NCI-H524 (cell line): ENCODE measurements at places on chromosomes 2 and 18.
A peak's percentile ranks its signal among the peaks of the same experiment; 100 is the strongest.

DNA sequence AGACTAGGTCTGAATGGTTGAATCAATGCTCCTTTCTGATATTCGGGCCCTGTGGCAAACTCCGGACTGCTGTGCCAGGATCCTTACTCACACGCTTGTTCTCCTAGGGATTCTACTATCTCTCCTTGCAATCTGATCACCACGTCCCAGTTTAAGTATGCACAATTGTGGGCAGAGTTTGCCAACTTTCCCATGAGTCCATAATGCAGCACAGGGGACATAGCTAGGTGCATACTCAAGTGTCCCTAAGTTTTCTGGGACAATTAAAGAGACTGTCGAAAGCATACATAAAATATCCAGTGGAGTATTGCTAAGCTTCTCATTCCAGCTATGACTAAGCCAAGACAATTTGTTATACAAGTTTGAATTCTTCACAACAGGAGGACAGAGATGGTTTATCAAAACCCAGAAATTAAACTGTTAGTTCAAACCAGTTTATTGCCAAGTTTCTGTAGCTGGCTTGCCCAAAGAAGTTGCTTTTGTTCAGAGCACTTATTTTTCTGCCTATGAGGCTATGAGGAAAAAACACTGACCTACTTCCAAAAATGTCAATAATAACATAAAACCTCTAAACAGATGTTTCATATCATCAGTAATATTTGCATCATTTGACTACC lies 136.1 kb downstream of the EXOC6B start:
- no peak for DNase-seq

DNA sequence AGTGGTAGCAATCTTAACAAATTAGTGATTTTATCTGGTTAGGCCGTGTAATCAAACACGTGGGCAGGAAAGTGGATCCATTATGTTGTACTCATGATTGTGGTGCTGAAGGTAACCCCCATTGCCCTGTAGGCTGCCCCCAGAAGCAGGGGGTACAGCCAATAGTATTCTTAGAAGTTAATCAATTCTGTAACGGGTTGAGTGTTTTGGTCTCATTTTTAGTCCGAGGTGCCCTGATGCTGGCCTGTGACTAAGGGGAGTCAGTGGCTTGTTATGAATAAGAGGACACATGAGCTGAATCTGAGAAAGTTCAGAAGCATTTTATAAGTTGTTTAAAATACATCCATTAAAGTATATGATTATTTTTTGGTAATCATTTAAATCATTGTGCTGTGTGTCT lies 8.6 kb downstream of the EPAS1 start:
- no peak for DNase-seq

DNA sequence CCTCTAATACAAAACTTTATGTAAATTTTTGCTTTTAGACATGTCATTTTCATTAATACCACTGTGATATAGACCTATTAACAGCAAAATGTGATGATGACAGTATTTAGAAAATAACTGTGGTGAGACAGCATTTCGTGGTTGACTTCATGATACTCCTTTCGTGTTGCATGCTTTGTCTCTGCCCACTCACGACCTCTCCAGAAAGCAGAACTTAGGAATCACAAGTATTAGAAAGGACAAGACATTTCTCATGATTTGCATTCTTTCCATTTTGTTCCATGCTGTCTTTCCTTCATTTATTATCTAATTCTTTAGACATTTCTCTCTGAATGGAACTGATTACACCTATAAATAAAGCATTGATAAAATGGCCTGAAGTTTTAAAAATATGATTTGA lies 85.2 kb upstream of the POU3F3 start:
- no peak for DNase-seq

DNA sequence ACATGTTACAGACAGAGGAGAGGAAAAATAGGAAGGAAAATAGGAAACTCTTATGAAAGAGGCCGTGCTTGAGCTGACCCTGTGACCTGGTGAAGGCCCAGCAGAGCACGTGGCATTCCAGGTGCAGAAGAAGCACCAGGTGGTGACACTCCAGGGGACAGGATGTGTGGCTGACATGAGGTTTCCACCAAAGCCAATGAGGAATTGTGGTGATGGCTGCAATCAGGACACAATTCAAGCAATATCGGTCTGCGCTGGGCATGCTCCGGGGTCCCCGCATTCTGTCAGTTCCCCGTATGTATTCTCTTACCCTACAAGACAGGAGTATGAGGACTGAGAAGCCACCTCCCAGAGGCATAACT lies 504.2 kb downstream of the EIPR1 start:
- no peak for DNase-seq

DNA sequence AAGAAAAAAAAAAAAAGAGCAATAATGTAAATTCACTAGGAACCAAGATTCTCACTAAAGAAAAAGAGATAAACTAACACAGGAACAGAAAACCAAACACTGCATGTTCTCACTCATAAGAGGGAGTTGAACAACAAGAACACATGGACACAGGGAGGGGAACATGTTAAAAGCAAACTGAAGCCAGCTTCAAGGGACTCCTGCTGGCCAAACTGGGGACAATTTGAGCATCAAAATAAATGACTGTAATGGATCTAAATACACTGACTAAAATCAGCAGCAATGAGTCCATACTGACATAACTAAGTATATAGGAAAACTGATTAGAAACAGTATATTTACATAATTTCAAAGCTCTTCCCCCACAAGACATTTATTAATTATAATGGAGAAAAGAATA lies 73.0 kb downstream of the FARSB start:
- DNase-seq = peak; percentile 6

DNA sequence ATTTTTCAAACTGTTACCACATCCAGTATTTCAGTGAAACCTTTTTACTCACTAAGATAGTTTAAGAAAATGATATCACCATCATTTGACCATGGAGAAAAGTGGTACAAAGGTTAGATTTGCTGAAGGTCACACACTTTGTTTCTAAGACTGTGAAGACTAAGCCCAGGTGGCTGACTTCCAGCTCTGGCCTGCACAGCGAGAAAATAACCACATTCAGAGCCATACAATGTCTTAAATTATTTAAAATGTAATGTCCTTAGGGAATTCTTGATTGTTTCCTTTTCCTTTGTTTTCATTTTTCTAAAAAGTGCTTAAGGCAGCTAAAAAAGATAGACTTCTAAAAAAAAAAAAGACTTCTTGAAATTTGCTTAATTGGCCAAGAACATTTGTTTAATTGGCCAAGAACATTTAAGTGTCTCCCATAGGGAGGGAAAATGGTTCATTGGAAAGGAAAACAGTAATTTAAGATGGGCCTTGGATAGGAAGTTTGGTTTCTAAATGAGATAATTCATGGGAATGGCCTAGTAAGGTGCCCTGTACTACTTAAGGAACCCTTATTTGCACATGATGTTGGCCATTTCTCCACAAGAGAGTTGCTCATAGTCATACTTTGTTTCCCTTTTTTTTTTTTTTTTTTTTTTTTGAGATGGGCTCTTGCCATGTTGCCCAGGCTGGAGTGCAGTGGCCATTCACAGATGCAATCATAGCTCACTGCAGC lies 45.2 kb downstream of the CYP1B1 start:
- DNase-seq = no peak

GRCh38 chr2:105880637-105881036 lies 135.9 kb downstream of the NCK2 start:
- no peak for DNase-seq

DNA sequence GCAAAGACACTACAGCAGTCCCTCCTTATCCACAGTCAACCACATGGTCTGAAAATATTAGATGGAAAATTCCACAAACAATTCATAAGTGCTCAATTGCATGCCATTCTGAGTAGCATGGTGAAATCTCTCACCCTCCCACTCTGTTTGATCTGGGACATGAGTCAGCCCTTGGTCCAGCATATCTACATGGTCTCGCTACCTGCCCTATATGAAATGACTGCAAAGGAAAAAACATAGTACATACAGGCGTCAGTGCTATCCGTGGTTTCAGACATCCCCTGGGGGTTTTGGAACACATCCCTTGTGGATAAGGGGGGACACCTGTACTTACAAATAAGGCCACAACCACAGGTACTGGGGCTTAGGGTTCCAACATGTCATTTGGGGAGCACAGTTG lies 73.7 kb downstream of the CABLES1 start:
- no peak for DNase-seq

DNA sequence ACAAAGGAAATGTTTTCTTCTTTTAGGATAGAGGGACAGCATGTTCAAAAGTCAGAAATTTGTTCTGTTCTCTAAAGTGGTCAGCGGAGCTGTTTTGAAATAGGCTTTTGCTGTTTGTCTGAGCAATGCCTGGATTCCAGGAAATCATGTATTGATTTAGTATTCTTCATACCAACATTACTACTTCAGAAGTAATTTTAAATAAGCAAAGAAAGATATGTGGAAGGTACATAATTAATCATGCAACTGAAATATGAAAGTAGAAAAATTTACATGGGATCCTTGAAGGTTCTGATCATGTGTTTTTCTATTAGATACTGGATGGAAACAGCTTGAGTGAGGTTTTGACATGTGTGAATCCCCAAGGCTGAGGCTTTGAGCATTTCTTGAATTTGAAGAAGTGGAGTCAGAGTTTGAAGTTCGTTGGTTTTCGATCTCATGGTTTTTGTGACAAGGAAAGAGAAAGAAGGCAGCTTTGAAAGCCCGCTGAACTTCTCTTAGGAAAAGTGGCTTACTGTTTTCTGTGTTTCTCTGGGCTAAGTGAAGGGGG lies 220.0 kb downstream of the LDLRAD4 start:
- DNase-seq = no peak

- no peak for DNase-seq
Observed at GRCh38 chr2:99808361-99809200, 318.8 kb upstream of the REV1 start.

- no peak for DNase-seq
Observed at GRCh38 chr2:205781244-205781931, 99.1 kb downstream of the NRP2 start.

GRCh38 chr2:143532061-143532460 lies 402.8 kb downstream of the ARHGAP15 start:
- no peak for DNase-seq

- no peak for DNase-seq
Observed at GRCh38 chr2:64092502-64092901, 51.7 kb downstream of the PELI1 start.

GRCh38 chr2:207311316-207312005 lies 145.7 kb upstream of the KLF7 start:
- peak; percentile 9 for DNase-seq

DNA sequence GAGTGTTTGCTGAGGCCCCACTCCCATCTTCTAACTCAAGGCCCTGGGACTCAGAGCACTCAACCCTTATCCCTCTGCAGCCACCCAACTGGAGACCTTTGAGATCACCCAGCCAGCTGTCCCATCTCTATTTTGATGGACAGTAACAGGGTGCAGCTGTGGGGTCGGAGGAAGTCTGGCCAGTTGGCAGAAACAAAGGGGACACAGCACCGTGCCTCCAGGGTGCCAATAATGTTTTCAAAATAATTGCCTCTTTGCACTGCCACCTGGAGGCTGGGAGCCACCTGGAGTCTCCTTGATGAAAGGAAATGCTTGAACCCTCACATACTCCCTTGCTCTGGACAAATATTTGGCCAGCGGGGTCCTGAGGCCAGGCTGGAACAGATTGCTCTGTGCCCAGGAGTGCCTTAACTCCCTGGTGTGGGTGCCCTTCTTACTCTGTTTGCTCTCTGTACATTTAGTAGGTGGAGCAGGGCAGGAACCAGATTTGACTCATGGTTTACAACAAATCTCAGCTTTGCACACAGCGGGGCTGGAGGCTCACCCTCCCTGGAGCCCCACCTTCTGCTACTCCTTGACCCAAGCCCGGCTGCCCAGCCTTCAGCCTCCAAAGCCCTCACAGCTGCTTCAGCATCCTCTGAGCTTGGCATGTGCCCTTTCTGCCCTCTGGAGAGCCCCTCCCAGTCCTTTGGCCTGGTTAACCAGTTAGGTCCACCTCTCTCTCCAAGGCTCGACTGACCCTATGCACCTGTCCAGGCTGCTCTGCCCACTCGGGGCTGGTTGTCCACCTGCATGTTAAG lies 17.2 kb downstream of the MAL start:
- DNase-seq = no peak

GRCh38 chr2:56898986-56899385 lies 715.2 kb downstream of the CCDC85A start:
- no peak for DNase-seq

DNA sequence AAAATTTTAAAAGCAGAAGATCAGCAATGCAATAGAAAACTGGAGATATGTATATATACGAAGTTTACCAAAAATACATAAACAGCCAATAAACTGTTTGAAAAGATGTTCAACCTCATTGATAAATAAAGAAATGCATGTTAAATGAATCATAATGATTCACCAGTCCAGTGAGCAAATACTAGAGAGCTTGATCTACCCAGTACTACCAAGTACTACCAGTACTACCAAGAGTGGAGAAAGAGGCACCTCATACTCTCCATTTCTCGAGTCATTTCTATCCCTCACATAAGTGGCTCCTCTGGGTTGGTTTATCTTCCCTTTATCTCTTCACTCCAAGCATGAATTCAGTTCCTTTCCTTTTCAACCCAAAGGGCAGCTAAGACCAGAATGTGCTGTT lies 138.9 kb downstream of the MREG start:
- DNase-seq = no peak

DNA sequence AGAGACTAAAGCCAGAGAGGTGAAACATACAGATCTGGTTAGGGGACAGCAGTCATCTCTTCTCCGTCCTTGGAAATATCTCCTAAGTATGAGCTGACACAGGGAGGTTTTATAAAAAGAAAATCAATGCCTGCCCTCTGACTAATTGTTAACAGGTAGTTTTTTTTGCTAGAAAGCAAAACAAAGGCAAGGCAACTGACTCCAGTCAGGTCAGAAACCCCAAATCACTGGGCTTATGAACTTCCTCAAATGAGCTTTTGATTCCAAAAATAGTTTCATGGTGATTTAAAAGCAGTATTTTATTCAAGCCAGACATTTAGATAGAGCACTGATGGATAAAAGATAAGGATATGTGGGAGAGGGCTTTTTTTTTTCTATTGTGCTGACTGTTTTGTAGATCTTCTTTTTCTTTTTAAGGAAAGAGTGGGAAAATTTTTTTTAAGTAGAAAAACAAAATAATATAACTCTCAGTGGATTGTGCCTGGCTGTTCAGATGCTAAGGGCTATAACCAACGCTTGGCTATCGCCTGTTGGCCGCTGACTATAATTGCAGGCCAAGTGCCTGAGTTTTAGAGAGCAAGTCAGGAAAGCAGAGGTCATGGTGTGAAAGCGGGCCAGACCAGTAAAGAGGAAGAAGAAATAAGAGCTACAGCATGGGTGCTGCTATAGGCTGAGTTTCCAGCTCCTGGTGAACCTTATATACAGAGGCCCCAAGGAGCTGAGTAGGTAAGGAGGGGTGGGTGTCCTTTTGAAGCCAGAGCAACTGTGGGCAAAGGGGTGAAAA lies 44.9 kb downstream of the MRPL35 start:
- DNase-seq = no peak
